ENCODE measurements at places on chromosomes 7 and 10. TPM values are rescaled to one million over a fixed set of nuclear protein-coding genes. Genes with fewer than 3 reads are reported as not detected.

GPR141 gene
- total RNA-seq, result 0.88 TPM

CRYGN gene
- not detected for total RNA-seq

IGF2BP3 gene
- total RNA-seq, result not detected

DNA sequence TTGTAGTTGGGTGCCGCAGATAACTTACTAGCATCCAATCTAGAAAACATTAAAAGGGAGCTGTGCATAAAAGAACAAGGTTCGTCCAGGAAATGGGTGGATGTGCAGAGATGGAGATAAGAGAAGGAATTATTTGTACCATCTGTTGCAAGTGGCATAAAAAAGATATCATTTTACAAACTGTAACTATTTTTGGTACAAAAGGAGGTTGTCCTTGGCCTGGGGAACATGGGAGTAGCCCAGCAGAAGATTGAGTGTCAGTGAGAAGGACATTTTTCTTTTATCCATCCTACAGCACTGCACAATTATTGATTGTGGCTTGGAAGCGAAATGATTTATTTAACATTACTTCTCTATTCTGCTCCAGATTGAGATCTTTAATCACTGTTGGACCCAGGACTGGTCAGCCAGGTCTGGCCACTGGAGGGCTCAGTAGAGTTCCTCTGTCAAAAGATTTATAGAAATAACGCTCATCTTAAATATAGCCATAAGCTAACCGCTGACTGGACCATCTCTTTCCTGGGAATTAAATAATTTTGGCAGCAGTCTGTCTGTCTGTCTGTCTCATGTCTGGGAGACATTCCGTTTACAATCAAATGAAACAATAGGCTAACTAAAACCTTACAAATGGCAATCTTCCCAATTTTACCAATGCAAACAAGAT is 254.1 kb downstream of the KIAA1217 start:
- no peak for DNase-seq

DNA sequence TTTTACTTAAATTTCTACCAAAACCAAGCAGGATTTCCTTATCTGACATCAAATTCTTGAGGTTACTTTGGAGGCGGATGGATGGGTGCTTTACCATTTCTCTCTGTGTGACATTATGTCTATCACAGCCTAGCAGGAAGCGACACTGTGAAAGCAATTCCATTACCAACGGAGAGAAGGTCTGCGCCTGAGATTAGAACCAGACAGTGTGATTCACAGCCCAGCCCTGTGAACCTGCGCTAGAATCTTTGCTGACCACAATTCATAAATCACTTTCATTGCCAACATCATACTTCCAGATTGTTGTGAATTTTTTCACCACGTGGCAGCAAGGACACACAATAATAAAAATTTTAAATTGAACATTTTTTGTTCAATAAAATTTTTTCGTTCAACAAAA is 126.5 kb downstream of the CUBN start:
- DNase-seq, result no peak

DNA sequence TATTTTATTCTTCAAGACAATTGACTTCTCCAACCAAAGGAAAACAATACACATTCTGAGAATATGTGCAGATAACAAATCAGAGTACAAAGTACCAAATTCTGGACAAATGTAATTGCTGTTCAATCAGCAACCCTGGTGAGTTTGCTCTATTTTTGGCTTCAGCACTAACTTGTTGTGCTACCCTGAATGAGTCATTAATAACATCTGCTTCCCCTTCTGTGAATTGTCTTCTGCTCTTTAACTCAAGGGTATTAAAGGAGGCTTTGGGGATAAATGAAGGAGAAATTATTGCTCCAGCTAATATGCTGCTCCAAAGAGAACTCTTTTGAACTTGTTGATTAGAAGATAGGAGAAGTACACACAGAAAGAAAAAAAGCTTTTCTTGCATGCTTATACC is 459.3 kb downstream of the HTR7 start:
- DNase-seq, result no peak

- DNase-seq, result no peak
Measured at GRCh38 chr10:114553436-114553835, 104.6 kb downstream of the ABLIM1 start.

- DNase-seq, result no peak
Measured at GRCh38 chr10:46288601-46289206, 1.9 kb downstream of the ANTXRL start.
